ENCODE measurements at places on chromosomes 3 and 15.

DNA sequence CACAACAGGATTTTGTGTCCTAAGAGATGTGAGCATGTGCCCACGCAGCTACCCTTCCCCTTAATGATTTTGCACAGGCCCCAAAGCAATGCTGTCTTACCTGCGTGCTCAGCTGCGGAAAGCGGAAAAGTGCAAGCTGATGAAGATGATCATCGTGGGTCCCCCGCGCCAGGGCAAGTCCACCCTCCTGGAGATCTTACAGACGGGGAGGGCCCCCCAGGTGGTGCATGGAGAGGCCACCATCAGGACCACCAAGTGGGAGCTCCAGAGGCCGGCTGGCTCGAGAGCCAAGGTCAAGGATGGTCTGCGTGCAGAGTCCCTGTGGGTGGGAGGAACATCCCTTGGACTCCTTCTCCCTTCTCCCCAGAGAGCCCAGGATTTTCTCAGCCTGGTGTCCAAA, 103.1 kb downstream of the LRRK1 start:
- DNase-seq, result no peak

GRCh38 chr3:112650482-112650881, 9.5 kb upstream of the CCDC80 start:
- no peak for DNase-seq

DNA sequence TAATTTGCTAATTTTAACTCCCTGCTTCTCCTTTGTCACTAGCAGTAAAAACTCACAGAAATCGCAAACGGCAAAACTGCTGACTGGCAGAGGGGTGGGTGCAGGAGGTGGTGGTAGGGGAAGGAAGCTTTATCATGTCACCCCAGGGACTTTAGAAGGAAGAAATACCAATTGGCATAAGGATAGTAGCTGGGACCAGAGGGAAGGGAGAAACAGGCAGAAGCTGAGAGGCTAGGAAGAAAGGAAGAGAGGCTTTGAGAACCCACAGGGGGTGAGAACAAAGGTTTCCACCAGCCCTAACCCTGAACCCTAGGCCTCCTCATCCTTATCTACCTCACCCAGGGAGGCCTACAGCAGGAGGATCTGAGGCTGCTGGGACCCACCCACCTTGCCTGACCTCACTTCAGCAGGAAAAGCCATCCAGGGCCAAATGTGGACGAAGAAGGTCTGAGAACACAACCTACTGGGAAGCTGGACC, 10.7 kb downstream of the ITGB5 start:
- DNase-seq, result peak; percentile 78

DNA sequence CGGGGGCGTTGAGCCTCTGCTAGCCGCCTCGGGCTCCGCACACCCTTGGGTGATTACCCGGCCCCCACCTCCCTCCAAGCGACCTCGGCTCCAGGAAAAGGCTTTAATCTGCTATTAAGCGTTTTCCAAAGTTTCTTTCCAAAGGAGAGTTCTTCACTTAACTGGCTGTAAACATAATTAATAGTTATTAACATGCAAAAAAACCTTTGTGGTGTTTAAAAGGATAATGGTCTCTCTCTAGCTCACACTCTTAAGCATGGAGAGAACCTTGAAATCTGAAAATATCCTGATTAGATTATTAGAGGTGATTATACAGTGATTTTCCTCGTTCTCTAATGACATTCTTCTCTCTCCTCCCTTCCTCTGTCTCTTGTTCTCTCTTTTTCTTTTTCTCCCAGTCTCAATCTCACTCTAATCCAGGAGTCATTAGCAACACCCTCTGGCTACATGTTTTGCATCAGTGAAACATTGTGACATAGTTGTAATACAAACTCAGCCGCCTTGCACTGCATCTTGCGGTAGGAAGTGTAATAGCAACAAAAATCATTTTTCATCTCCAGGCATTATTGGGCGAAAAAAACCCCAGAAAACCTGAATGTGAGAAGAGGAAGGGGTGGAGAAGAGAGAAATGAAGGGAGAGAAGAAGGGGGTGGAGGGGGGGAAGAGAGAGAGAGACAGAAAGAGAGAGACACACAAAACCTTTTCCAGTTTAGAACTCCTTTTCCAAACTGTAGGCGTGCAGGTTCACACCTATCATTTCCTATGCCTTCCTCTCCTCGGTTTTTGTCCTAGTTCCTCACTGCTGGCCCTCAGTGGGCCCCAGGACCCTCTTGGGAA, 24.4 kb downstream of the NR2F2 start:
- no peak for DNase-seq

- no peak for DNase-seq
Observed at GRCh38 chr3:151452841-151453240, 8.0 kb downstream of the IGSF10 start.

- DNase-seq, result peak; percentile 55
Observed at GRCh38 chr3:119295816-119296726, 1.9 kb downstream of the ARHGAP31 start.

DNA sequence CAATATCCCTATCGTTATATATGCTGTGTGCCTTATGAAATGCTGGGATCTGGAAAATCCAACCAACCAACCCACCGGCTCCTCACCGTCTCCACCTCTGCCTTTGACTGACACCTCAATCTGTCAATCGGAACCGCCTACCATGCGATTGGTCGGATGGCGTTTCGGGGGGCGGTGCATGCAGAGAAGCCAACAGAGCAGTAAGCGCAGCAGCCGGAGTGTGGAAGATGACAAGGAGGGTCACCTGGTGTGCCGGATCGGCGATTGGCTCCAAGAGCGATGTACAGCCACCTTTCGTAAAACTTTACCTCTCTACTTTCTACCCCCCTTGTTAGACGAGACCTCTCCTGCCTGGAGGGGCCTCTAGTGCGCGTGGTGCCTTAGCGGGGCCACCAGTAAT, 6.3 kb downstream of the CLK3 start:
- no peak for DNase-seq

DNA sequence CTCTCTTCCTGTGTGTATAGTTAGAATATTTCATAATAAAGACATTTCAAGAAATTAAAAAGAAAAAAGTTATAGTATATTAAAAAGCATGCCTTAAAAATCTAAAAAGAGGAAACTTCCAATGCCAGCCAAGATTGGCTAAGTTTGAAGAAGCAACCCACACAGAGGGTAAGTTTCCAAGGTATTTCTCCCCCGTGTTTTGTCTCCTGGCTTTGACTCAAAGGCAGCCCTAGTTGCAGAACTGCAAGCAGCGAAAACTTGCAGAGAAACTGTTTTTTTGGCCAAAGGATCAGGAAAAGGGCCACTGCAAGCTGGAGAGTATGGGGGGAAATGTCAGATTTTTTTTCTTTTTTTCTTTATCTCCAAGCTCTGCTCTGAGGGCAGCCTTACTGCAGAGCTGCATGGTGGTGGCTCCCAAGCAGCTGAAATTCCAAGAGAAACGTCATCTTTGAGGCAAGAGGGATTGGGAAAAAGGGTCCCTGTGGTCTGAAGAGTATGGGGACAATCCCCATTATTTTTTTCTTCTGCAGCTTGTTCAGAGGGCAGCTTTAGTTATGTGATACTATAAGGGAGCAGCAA, 23.0 kb downstream of the HACL1 start:
- DNase-seq, result peak; percentile 84
